ENCODE measurements at places on chromosomes 7 and 10. TPM values are rescaled to one million over a fixed set of nuclear protein-coding genes. Genes with fewer than 3 reads are reported as not detected.

GPR26 gene
- not detected for total RNA-seq

SPDYE2 gene
- total RNA-seq, result not detected

PDZD8 gene
- total RNA-seq, result 34.2 TPM

SEMA4G gene
- 46.2 TPM for total RNA-seq

SNCG gene
- not detected for total RNA-seq

MEST gene
- total RNA-seq, result 49.5 TPM

MNX1 gene
- total RNA-seq, result 3.6 TPM

DNA sequence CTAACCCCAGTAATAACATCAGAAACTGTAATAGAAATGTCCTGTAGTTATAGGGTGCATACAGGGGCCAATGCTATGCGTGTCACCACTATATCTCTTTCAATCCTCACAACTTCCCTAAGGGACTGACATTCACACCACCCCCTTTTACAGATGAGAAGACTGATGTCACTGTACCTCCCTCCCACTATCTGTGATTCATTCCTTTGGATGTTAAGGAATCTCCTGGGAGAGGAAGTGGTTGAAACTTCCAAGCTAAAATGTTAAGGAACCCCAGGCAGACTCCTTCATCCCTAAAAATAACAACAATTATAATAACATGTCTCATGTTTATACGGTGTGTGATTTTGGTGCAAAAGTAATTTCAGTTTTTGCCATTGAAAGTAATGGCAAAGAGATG lies 5.4 kb downstream of the COL13A1 start:
- no peak for DNase-seq

DNA sequence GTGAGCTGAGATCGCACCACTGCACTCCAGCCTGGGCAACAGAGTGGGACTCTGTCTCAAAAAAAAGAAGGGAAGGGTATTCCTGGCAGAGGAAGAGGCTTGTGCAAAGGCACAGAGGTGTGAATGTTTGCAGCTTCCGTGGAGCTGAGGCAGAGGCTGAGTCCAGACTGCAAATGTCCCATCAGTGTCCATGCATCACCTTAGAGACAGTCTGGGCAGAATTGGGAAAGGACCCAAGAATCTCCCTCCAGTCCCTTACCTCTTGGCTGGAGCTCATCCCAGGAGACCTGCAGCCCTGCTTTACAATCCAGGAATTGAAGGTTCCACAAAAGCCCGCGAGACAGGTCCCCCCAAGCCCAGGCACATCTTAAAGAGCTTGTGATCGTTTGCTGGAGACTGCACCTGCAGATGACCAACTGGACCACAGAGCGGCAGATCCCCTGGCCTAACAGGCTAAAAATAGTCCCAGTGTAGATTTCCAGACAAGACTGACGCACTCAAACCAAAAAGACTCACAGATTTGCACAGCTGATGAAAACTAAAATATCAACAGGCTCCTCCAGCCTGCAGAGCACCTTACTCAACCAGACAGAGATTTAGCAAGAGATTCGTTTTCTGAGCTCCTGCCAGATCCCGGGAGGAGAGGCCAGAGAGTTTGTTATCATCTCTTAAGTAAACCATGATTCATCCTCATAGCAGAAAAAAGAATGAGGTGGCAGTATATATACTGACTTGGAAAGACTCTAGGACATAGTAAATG lies 22.9 kb upstream of the NANOS1 start:
- DNase-seq, result peak; percentile 69

DNA sequence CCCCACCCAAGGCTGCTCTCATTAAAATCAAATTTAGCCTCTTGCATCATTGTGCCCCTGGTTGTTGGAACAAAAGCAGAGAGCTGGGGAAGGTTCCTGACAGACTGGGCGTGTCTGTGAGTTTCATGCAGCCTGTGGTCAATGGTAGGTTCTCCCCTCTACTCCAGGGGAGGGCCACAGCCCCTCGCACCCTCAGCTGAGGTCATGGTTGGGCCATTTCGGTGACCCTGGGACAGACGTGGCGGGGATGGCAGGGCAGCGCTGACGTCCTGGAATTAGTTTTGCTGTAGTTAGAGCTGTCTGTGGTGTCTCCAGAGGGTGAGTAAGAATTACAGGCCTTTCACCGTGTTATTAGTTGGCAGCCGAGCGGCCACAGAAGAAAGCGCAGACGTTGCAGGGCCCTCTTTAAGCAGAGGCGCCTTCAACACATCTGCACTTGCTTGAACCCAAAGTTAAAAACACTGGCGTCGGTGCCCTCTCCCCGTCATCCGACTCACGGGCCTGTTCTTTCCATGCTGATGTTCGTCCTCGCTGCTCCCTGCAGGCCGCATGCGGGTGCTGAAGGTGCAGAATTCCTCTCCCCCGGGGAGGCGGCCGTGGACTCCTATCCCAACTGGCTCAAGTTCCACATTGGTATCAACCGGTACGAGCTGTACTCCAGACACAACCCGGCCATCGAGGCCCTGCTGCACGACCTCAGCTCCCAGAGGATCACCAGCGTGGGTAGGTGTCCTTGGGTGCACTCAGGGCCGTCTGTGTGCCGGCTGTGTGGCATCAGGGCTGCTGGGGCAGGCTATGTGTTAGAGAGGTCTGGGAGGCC lies 2.8 kb downstream of the FAM20C start:
- DNase-seq, result peak; percentile 24

GRCh38 chr7:66399566-66399965 lies 194.4 kb downstream of the TPST1 start:
- no peak for DNase-seq

- DNase-seq, result no peak
Measured at GRCh38 chr10:51802030-51802429, 102.6 kb upstream of the CSTF2T start.

DNA sequence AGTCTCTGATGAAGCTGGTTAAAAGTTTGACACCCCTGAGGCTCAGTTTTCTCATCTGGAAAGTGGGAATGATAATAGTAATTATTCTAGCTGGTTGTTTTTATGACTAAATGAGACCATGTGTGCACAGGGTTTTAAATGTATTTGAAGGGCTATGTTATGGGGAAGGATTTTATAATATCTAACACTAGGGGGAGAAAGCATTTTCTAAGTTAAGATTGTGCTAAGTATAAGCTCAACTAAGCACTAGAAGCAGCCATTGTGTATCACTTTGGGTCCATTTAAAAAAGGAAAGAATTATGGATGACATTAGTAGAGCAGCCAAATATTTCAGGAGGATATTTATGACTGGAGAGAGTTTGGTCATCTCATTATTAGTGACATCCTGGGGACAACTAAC lies 49.5 kb upstream of the CREB5 start:
- no peak for DNase-seq

DNA sequence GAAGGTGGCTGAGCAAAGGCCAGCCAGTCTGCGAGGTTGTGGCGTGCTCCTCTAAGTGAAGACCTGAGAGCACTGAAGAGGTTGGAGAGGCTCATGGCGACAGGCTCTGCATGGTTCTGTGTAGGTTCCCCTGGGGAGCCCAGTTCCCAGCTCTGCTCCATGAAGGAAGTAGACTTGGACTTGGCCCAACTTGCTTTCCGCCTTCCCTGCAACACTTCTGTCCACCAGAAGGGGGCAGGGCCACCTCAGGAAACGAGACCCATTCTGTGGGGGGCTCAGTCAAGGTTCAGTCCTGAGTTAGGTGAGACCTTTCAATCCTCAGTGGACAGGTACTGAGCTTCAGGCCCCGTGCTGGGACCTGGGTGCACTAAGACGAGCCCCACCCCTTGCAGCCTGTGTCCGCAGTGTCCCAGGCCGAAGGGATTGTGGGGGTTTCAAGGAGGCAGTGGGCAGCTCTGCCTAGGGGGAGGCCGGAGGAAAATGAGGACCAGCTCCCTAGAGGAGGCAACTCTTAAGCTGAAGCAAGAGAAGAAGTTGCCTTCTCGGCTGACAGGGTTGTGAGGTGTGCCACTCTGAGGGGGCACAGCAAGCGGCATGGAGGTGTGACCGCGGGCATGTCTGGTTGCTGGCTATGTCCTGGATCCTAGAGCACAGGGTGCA lies 15.0 kb upstream of the PCBD1 start:
- peak; percentile 23 for DNase-seq

GRCh38 chr7:152674860-152675758 lies 832 bp downstream of the XRCC2 start:
- peak; percentile 47 for DNase-seq

DNA sequence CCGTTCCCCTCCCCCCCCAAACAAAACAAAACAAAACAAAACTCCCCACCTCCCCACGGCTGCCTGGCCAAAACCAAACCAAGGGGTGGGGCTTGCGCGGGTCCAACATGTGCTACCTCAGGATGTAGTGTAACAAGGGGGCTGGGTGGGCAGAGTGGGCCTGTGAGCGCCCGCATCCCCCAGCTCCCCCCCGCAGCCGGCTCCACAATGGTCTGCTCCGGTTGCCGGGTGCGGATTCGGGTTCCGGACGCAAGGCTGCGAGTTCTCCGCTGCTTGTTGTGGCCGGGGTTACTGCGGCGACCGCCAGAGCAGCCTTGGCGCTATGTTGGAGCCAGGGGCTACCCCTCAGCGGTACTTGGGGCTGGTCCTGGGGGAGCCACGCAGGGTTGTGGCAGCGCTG lies 4.9 kb downstream of the C10orf143 start:
- no peak for DNase-seq

DNA sequence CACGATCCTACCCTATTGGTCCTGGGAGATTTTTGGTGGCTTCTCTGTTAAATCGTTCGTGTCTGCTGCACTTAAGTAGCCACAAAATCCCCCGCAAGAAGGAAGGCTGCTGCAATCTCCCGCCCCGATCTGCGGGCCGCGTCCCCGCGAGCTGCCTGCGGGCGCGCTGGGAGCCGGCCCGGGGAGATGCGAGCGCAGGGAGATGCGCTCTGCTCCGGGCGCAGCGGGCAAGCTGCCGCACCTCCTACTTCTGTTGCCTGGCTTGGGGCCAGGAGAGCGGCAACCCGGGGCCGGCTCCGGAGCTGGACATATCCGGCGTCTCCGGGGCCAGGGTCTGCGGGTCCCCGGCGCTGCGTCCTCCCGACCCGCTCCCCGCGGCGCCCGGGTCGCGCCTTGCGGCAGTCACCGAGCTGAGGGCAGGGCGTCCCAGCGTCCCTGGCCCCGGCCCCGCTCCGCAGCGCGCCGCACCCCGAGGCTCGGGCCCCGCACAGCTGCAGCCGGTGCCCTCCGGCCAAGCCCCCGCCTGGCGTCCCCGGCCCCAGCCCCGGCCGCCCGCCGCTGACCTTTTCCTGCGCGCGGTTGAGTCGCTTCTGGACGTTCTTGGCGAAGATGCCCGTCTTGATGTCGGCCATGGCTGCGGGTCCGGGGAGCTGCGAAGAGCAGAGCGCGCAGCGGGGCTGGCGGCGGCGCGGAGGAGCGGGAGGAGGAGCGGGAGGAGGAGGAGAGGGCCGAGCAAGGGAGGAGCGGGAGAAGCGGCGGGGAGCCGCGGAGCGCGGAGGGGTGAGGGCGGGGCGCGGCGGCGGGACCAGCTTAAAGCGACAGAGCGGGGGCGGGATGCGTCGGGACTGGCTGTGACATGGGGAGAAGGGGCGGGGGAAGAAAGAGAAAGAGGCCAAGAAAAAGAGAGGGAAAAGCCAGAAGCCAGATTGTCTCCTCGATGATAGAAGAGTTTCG lies at the start of gene AMPH:
AMPH (minus strand) TSS at position 654 of the 954 bp plus-strand sequence; CDS start at position 632, 22 bp downstream.
- no peak for DNase-seq

DNA sequence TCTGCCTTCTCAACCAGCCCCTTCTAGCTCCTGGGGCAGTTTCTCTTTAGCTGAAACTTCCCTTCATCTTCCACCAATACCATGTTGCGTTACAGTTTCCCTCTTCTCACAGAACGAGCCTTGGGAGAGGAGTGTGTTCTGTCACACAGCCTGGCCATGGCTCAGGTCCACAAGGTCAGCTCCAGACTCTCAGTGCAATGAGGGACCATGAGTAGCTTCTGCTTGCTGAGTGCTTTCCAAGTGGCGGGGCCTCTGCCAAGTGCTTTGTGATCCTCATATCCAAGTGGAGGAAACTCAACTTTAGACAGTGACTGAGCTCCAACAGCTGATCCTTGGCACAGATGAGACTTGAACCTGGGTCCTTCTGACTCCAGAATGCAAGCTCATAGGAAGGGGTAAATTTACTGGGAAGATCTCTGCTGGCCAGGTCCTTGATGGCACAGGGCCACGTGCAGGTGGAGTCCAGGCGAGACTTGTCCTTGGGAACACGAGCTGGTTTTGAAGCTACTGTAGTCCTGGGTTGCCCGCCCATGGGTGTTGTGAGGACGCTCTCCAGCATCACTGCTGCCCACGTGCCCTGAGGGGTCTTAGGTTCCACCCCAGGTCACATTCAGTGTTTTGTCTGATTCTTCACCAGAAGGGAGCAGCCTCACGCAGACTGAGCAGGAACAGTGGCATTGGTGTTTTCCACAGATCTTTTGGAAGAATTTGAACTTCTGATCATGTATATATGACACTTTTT lies 238.0 kb downstream of the EBF3 start:
- DNase-seq, result no peak

GRCh38 chr7:75644589-75644988 lies 94.2 kb downstream of the HIP1 start:
- DNase-seq, result no peak

GRCh38 chr10:104351919-104352318 lies 1.7 kb upstream of the CFAP58 start:
- no peak for DNase-seq

DNA sequence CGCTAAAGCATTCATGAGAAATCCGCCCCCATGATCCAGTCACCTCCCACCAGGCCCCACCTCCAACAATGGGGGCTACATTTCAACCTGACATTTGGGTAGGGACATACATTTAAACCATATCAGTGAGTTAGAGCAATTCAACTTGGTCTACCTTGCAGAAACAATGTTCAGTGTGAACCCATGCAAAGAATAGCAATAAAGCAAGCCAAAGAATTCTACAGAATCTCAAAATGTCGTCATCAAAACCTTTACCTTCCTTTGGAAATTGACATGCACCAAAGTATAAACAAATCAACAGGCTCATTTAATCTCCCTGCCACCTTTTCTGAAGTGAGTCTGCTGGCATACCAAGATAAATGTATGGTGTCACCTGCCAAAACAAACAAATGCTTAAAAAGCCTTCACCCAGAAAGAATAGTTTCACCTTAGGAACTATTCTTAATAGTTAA lies 68.8 kb upstream of the ABLIM1 start:
- DNase-seq, result no peak

Data from HepG2 (cell line).